ENCODE measurements at places on chromosomes 4 and X.

- DNase-seq, result no peak
Measured at GRCh38 chrX:140580478-140580877, 75.6 kb upstream of the SOX3 start.

DNA sequence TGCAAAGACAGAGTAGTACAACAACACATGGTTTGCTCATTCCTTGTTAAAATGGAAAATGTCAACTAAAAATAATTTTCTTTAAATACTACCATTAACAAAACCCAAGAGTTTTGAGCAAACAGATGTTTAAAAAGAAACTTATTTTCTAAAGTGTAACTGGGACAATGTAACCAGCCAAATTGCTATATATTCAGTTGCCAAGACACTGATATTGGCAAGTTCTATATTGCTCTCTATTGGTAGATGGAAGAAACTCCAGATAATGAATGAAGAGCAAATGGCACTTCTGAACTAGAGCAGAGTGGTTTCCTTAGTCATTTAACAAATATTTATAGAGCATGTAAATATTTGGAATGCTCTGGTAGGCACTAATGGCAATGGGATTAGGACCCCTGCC, 966.2 kb downstream of the RPA4 start:
- no peak for DNase-seq

- DNase-seq, result no peak
Measured at GRCh38 chr4:55398461-55398860, 2.7 kb downstream of the TMEM165 start.

GRCh38 chrX:78754917-78755316, 7.4 kb downstream of the LPAR4 start:
- no peak for DNase-seq

- no peak for DNase-seq
Measured at GRCh38 chrX:85037114-85037513, 33.4 kb downstream of the APOOL start.

GRCh38 chr4:87950493-87950892, 25.0 kb upstream of the SPP1 start:
- no peak for DNase-seq

- DNase-seq, result no peak
Measured at GRCh38 chrX:140836874-140837273, 127.3 kb downstream of the LINC00632 start.

- DNase-seq, result peak; percentile 84
Measured at GRCh38 chr4:65670331-65671031, at the start of gene EPHA5. EPHA5 (minus strand) TSS chr4:65670489; CDS start chr4:65669742, 747 bp downstream.

DNA sequence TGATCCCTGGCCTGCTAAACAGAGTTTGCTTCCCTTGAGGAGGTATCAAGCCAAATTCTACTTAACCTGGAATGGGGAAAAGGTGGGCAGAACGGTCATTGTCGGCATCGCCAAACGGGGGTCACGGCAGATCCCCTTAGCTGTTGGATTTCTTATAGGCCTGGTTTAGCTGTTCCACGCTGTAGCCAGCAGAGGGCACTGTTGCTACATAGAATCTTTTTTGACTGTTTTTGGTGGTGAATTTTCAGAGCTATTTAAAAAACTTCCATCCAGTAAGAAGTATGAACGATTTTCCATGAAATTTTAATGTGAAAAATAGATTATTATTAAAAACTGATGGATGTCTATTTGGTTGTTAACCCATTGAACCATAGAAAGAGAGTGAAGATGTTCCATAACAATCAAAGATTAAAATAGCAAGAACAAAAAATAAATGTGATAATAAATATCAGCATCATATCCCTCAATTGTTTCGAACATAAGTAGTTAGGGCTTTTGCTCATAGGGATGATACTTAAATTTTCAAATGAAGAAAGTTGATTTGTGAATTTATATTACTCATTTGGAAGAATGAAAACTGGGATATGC, 56.6 kb downstream of the LINC00632 start:
- DNase-seq, result peak; percentile 55

DNA sequence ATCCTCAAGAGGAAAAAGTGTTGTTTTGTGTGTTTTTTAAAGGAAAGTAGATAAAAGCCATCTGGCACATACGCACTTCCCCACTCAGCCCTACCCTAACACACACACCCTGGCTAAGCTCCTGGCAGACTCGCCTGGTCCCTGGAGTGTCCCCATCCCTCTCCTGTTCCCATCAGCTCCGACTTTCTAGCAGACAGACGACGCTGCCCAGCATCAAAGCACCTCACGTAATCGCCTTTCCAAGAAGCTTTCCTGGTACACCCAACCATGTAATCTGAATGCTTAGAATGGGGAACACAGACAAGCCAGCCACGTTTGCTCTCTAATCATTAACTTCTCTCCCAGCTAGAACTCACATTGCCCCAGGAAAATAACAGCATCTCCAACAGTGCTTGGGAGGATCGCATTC, 116.2 kb downstream of the AFAP1 start:
- peak; percentile 48 for DNase-seq

- DNase-seq, result no peak
Measured at GRCh38 chr4:6916587-6917460, 7.2 kb downstream of the TBC1D14 start.

DNA sequence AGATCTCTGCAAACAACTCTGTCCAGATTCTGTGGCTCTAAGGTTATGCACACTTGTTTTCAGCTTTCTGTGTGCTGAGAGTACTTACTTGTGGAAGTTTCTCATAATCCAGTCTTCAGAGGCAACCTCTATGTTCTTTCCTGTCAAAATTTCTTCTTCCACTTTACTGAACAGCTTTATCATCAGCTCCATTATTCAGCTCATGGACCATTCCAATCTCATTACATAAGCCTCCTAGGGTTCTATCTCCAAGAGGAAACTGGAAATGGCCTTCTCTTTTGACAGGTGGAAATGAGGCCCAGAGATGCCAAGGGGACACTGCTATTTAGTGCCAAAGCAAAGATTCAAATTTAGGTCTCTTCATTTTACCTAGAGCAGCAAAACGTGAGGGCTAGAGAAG, 61.3 kb downstream of the CHRDL1 start:
- no peak for DNase-seq

- DNase-seq, result no peak
Measured at GRCh38 chrX:19705196-19705769, 182.1 kb downstream of the SH3KBP1 start.

GRCh38 chrX:136812286-136812685, 31.6 kb upstream of the ARHGEF6 start:
- DNase-seq, result no peak

- DNase-seq, result no peak
Measured at GRCh38 chr4:130099105-130099504, 1003.2 kb downstream of the C4orf33 start.

- DNase-seq, result no peak
Measured at GRCh38 chr4:98327694-98328093, 66.5 kb downstream of the RAP1GDS1 start.

GRCh38 chr4:55528491-55528890, 18.2 kb downstream of the CLOCK start:
- DNase-seq, result no peak

DNA sequence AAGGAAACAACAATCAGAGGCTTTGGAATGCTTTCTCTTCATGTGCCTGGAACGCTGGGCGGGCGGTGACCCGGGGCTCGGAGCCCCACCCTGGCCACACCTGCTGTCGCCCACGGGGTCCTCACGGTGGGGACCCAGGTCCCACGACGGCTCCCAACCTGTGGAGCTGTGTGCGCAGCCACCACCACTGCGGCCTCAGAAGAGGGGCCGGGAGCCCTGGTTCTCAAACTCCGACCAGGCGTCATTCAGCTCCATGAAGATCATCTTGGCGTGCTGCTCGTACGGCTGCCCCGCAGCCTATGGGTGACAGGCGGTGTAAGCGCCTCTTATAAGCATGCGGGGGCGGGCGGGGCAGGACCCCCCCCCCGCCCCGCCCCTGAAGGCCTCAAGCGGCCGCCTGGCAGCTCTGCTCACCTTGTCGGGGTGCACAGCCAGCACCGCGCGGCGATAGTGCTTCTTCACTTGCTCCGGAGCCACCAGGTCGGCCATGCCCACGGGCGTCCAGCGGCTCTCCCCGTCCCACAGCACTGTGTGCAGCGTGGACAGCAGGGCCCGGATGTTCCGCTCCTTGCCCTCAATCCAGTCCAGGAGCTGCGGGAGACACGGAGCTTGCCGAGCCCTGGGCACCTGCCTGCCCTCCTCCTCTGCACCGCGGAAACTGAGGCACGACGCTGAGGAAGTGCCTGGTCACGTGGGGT, 23.7 kb upstream of the CPLX1 start:
- DNase-seq, result no peak

DNA sequence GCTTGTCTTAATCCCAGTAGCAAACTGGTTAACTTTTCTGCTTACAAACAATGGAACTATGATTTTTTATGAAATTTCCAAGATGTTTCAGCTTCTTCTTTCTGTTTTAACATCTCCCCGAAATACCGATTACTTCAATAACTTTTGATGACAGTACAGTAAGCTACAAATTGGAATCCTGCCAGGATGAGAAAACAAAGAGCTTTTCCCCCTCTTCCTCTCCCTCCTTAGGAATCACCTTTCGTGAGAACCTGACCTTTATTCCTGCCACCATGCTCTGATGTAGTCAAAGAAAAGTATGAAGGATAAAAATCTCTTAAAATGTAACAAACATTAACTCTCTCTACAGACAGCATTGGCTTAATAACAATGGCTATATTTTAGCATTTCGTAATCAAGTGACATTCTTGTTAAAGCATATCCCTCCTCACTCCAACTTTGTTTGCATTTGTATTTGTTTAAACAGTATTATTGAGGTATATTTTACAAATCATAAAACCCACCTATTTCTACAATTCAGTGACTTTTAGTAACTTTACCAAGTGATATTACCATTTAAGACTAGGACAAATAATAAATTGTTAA, 148.7 kb upstream of the NAP1L5 start:
- DNase-seq, result no peak

GRCh38 chr4:173328236-173328901, 5.8 kb downstream of the HMGB2 start:
- DNase-seq, result no peak

DNA sequence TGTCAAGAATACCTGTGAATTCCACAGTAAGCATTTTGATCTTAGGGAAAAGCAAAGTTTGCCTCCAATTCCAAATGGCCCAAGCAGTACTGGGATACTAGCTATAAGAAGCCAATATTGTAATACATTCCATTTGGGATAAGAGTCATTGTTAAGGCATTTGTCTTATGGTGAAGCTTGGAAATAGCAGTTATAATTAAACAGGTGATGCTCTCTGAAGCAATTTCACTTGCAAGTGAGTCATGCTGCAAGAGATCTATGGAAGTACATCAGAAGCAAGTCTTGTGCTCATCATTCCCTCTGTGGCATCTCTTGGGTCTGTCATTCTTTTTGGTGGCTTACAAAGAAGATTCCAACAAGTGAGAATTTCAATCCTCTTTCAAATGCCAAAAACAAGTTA, 386.4 kb upstream of the RPS6KA3 start:
- DNase-seq, result no peak

DNA sequence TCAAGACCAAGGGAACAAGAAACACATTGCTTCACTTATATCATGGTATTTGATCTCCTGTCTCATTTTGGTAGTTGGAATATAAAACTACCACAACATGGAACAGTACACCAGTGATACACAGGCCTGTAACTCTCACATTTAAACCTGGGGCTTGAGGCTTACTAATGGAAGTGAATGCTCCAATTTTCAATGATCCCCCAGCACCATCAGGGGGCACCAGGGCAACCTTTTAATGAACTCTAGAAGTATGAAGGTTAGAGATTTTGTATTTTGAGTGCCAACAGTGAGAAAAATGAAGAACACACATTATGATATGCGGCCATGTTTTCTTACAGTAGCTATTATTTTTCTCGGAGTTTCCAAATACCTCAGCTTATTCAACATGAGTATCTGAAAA, 50.7 kb downstream of the C4orf33 start:
- DNase-seq, result no peak

DNA sequence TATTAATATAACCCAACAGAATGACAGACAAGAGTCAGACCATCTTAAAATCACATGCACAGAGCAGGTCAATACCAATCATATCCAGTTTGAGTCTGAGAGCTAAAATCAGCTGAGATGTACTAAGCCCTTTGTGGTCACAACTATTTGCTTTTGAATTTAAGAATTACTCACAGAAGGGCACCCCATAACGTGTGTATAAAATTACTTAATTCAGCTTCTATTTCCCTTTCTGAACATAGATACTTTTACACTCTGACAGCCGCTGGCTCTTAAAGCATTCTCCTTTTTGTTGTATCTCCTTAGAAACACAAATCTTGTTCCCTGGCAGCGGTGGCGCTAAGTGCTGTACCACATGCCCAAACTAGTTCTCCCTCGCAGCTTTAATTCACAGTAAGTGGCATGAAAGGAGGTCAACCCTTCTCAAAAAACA, 14.8 kb upstream of the PPARGC1A start:
- peak; percentile 72 for DNase-seq

GRCh38 chr4:40482985-40483647, 146.5 kb downstream of the RBM47 start:
- DNase-seq, result no peak

DNA sequence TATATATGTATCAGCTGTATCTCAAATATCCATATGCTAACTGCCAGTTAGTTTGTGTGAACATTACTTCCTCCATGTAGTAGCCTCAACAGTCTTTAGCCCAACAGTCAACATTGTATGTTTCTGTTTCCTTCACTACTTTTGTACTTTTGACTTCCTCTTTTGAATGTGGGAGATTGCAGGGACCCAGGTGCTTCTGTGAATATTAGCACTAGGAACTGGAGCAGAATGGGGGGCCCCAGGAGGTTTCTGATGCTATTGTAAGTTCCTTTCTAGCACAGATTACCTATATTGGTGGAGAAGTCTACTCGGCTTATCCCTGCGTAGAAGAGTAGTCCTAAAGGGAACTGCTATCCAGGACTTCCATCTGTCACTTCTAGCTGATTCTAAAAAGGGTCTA, 2.3 kb downstream of the PLAC8 start:
- DNase-seq, result peak; percentile 15

DNA sequence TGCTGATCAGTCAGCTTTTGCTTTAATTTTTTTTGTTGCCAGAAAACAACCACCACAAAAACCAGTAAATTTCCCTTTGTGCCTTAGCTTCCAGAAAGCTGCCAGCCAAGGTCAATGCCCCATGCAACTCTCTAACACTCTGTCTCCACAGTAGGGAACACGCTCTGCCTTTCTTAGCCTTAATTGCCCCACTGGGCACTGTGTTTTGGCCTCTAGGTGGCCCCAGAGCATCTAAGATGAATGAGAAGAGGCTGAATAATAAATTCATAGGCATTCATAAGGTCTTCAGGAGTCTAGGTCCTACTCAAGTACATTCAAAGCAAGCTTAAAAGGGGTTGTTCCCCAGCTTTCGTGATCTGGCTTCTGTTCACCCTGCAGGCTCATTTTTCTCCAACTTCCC, 57.7 kb upstream of the PASD1 start:
- DNase-seq, result peak; percentile 2

GRCh38 chr4:66266035-66266434, 595.7 kb upstream of the EPHA5 start:
- DNase-seq, result no peak

DNA sequence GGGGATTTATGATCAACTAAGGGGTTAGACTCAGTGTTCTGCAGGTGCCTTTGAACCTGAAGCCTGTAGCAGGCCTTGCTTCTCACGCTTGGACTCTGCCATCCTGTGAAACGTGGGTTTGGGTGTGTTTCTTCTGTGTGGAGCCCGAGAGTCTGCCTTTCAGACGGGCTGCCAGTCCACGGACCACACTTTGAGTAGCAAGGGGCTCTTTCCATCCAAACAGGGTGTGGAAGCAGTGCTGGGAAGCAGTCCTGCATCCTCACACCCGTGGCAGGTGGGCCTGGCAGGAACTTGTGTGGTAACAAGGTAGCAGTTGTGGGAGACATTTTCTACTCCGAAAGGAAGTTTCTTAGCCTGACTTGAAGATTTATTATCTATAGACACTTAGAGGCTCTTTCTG, 22.7 kb downstream of the RGS12 start:
- DNase-seq, result no peak

All from Ammon's horn (tissue), 1 donor.